Mucosa of gallbladder (tissue), 1 donor: ENCODE measurements at places on chromosomes 5 and 9. TPM values are rescaled to one million over a fixed set of nuclear protein-coding genes. Genes with fewer than 3 reads are reported as not detected.

GRCh38 chr5:34498572-34498971, 157.6 kb upstream of the RAI14 start:
- no peak for DNase-seq

DNA sequence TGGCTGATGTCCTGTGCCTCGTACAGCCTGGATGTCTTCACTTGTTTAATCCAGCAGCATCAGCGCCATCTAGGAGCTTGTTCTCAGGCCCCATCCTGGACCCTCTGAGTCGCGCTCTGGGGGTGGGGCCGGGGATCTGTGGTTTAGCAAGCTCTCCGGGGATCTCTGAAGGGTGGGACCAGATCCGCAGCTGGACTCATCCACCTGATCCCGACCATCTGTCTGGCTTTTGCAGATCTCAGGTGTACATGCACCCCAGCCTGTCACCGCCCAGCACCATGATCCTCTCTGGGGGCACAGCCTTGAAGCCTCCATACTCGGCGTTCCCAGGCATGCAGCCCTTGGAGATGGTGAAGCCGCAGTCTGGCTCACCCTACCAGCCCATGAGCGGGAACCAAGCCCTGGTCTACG, 15.1 kb upstream of the POMT1 start:
- no peak for DNase-seq

- DNase-seq, result peak; percentile 26
Measured at GRCh38 chr5:10701567-10702039, 59.4 kb downstream of the DAP start.

DNA sequence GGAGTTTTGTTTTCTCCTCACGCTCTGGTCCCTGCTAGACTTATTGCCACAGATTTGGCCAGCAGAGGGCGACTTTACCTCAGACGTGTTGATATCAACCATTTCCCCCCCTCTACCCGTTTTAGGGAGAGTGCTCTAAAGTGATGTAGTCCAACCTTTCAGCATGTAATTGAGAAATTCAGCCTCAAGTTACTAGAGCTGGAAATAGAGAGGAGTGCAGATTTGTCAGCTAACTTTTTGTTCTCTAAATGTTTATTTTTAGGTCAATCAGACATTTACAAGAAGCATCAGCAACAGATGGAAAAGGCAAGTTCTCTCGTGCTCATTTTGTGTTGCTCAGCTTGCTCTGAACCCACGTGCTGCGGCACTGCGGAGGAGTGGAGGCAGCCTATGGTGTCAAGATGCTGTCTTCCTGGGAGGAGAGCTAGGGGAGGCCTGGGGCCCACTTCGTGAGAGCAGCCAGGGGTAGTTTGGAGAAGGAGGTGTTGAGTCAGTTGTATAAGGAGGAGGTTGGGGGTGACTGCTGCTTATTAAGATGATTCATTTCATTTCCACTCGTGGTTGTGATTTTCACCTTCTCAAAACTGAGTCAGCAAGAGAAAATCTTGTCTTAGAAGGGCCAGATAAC, 53.6 kb downstream of the GPR107 start:
- peak; percentile 87 for DNase-seq

DNA sequence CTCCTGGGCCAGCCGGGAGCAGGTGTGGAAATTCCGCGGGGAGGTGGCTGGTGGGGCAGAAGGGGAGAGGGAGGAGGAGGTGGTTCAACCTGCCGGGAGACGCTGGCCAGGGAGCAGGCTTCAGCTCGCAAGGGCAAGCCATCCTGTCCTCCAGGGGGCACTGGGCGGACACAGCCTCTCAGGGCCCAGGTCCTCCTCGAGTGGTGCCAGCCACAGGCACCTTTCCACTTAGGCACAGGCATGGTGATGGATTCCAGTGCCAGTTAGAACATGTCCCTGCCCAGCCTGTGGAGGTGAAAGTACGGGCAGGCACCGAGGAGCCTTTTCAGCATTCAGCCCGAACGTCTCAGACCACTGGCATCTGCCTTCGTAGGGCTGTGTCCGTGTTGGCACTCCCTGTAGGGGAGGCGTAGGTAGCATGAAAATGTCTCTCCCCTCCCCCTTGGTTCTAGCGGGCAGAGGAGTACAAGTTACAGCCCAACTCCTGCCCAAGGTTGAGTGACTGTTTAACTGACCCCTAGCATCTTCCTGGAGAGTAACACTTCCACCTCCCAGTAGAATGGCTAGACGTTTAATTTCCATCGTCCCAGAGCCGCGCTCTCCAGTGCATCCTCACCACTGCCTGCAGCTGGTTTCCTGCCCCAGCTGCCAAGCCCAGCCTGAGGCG, 48.9 kb downstream of the DAB2IP start:
- peak; percentile 67 for DNase-seq

DNA sequence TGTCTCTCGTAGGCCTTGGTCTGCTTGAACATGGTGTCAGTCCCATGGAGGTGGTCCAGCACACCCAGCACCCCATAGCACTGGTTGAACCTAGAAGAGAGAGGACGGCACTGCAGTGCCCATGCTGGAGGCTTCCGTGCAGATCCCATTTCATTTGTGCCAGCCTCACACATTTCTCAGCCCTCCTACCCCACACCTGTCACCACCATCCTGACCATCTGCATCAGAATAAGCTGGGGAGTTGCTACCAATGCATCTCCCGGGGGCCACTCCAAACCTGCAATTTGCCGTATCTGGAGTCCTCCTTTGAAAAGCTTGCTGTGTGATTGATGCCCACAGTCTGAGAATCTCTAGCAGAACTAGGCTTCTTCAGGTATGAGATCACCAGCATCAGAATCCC, 30.0 kb downstream of the FAXDC2 start:
- no peak for DNase-seq

GRCh38 chr5:43017428-43017815, 22.7 kb downstream of the ANXA2R start:
- no peak for DNase-seq

DNA sequence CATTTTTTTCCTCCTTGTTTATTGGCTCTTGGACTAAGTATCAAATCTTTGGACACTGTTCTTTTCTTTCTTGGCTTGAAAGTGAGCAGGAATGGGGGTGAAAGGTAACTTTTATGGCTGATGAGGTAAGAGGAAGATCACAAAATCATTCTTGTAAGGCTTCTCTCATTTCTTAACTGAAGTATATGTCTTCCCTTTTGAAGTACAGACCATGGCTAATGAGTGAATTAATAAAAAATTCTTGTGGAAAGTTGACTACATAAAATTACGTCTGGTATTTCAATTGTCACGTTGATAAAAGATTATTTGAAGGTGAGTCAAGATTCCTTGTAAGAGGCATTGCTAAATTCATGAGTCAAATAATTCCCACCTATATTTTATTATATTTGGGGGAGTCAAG, 25.1 kb downstream of the VCAN start:
- DNase-seq, result no peak

GRCh38 chr5:91224456-91224855, 158.7 kb downstream of the ARRDC3 start:
- no peak for DNase-seq

DNA sequence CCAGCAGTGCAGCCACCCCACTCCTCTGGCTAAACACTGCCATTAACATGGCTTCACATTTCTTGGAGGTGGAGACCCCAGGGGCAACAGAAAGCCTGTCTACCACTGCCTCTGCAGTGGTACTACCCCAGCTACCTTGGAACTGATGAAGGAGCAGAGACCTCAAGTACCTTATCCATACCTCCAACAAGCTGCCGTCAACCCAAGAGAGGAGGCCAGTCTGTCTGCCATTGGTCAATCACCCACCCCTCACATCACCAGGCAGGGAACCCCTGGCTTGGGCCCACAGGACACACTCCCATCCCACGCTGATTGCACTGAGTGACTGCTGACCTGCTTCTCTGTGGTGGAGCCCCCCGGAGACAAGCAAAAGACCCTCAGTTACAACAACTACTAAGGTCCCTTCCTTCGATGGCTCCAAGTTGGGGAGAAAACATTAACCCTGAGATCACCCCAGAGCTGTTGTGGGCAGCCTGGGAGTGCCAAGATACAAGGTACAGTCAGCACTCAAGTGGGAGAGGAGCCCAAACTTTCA, 5.6 kb downstream of the IFNA14 start:
- no peak for DNase-seq

The MEGF10 gene
- total RNA-seq, result 0.63 TPM

The HTR1A gene
- total RNA-seq, result not detected

The LURAP1L gene
- total RNA-seq, result 25.2 TPM

The CAVIN4 gene
- total RNA-seq, result 0.26 TPM

The FAT2 gene
- 0.03 TPM for total RNA-seq
